ENCODE measurements at places on chromosomes 2 and 18. TPM values are rescaled to one million over a fixed set of nuclear protein-coding genes. Genes with fewer than 3 reads are reported as not detected.

ERBB4 gene
- total RNA-seq: 5.0 TPM

SERPINB5 gene
- not detected for total RNA-seq

CHN1 gene
- total RNA-seq: 1.7 TPM

ANKRD62 gene
- not detected for total RNA-seq

SLC1A4 gene
- 14.8 TPM for total RNA-seq

FAHD2B gene
- total RNA-seq: 5.5 TPM

ANKRD30B gene
- 0.23 TPM for total RNA-seq

Measured in smooth muscle cell of the coronary artery (primary cell).